ENCODE measurements at places on chromosomes 11 and 22. TPM values are rescaled to one million over a fixed set of nuclear protein-coding genes. Genes with fewer than 3 reads are reported as not detected.

C11orf52 gene
- 2.7 TPM for polyA plus RNA-seq

TBX10 gene
- polyA plus RNA-seq = 0.09 TPM

EML3 gene
- polyA plus RNA-seq = 103 TPM

PTGDR2 gene
- 0.81 TPM for polyA plus RNA-seq

All from adipose tissue (tissue), 3 donors.